Cardiac muscle cell (in vitro differentiated cells and primary cell): ENCODE measurements at places on chromosomes 7 and 10. TPM values are rescaled to one million over a fixed set of nuclear protein-coding genes. Genes with fewer than 3 reads are reported as not detected.

- DNase-seq = no peak
Observed at GRCh38 chr7:121123032-121123431, 134.5 kb downstream of the CPED1 start.

AHR gene
- total RNA-seq = 6.5 and 12.5 TPM in 2 replicates

- peak; percentile 69 for DNase-seq
Observed at GRCh38 chr10:125084614-125085257, 75.6 kb downstream of the CTBP2 start.

CCDC3 gene
- total RNA-seq = 4.3 and 5.4 TPM in 2 replicates

GRCh38 chr10:62728479-62728878 lies 76.0 kb upstream of the ADO start:
- DNase-seq = peak; percentile 27

ACSL5 gene
- not detected in 2 replicates for total RNA-seq

OPN4 gene
- 0.18 TPM in 1 of 2 replicates, not detected in the other for total RNA-seq

- DNase-seq = no peak
Observed at GRCh38 chr7:7668706-7669105, 28.2 kb downstream of the UMAD1 start.

GRCh38 chr10:15847481-15847880 lies 12.8 kb downstream of the MINDY3 start:
- no peak for DNase-seq

GRCh38 chr10:89274928-89275327 lies 23.4 kb upstream of the LIPA start:
- DNase-seq = no peak

- peak; percentile 95 for DNase-seq
Observed at GRCh38 chr10:52578871-52579405, 193.6 kb downstream of the MBL2 start.

IPMK gene
- 3.9 and 4.9 TPM in 2 replicates for total RNA-seq

DNA sequence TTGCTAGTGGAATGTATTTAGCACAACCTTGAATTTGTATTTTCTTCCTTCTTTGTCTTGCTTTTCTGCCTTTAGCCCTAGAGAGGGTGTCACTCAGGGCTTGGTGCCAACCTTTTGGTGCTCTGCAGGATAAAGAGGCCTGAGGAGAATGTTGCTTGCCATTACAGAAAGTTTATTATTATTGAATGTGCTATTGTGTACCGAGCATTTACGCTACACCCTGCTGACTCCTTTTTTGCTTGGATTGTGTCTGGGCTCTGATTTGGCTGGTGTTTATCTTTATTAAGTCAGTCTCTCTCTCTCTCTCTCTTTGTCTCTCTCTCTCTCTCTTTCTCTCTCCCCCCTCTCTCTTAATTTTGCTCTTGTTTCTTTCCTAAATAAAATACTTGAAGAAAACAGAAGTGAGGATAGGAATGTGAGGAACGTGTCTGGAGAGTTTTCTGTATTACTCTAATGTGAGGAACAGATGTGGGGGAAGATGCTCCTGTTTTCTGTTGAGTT lies 284.4 kb upstream of the PHYHIPL start:
- DNase-seq = peak; percentile 40

GRCh38 chr7:77399816-77400215 lies 16.3 kb downstream of the GSAP start:
- DNase-seq = no peak

DNA sequence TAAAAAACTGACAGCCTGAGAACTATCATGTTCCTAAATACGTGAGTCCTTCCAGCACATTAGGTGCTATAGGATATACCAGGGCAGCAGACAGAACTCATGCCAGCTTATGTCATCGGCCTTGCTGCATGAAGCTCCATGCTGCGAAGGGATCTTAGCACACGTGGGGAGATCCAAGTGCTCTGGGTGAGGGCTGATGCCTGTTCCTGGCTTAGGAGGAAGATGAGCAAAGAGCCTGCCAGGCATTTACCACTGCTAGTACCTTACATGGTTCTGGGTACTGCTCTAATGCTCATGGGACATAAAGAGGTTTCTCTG lies 43.2 kb downstream of the SVIL start:
- DNase-seq = no peak

DNA sequence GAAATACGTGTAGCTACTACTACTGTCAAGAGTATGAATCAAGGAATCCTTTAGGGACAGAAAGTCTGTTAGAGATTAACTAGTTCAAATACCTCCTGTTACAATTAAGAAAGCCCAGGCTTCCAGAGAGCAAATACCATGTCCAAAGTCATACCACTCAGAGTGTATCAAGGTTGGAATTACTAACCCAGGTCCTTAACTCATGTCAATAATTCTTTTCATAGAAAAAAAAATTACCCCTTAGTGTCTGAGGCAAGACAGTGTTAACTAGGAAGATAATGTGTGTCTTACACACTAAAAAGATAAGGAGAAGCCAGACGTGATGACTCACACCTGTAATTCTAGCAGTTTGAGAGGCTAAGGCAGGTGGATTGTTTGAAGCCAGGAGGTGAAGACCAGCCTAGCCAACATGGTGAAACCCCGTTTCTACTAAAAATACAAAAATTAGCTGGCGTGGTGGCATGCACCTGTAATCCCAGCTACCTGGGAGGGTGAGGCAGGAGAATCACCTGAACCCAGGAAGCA lies 423.4 kb downstream of the SORCS1 start:
- no peak for DNase-seq

CREB5 gene
- total RNA-seq = 2.9 and 4.6 TPM in 2 replicates

GRCh38 chr7:41955893-41956675 lies 253.2 kb upstream of the INHBA start:
- DNase-seq = peak; percentile 100

DNA sequence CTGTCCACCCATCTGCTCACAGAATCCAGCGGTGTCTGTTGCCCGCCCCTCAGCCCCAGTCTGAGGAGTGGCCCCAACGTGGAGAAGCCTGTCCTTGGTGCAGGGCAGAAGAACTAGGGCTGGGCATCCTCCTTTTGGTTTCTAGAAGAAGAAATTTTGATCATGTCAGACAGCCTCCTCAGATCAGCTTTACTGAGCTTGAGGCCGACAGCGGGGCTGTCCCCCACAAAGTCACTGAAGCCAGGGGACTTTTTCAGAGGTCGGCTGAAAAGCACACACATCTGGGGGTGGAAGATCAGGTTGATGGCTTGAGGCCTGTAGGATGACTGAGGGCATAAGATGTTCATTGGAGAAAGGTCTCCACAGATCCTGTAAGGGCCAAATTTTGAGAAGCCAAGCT lies 767.9 kb downstream of the GRID1 start:
- no peak for DNase-seq

TRIL gene
- total RNA-seq = 5.2 and 5.8 TPM in 2 replicates

GRCh38 chr10:61869774-61870525 lies 31.5 kb upstream of the ARID5B start:
- DNase-seq = peak; percentile 82

GRCh38 chr7:73623798-73624668 lies at the start of gene MLXIPL:
TSS of gene MLXIPL (minus strand) at chr7:73624522. CDS start at chr7:73624492, 30 bp downstream.
- DNase-seq = peak; percentile 53

GRCh38 chr7:101598986-101599771 lies 29.9 kb downstream of the MYL10 start:
- no peak for DNase-seq

DNA sequence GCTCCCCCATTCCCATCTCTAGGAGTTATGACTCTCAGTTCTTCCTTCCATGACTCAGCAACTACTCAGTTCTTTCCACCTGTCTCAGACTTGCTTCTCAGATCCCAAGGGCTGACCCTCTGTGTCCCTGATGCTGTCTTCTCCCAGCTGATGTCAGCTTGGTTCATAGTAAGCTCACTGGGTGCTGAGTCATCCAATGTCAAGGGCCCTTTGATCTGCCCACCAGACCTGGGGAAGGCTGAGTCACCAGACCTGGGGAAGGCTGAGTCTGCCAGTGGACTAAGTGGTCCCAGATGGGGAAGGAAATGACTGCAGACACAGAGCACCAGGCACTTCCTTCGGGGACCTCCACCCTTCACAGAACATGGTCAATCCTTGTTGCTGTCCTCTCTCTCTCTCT lies 76.1 kb upstream of the ZEB1 start:
- peak; percentile 66 for DNase-seq
